ENCODE measurements at places on chromosomes 16 and 17.

DNA sequence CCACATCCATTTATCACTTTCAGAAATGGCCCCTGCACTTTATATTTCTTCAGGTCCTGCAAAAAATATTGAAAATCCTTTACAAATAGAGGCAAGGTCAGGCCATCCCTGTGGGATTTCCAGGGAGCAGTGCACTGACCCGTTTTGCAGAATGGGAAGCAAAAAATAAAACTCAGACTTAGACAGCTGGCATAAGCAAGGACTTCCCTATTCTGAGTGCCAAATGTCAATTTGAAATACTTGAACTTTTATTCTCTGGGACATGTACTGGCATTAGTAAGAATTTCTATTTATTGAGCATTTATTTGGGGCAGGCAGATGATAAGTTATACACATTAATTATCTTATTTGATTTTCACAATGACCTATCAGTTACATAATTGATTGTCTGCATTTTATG, 32.4 kb downstream of the PRKCB start:
- no peak for DNase-seq

- DNase-seq, result no peak
These were observed 435 bp upstream of the UBE2O start for GRCh38 chr17:76453431-76453743.

GRCh38 chr17:53390575-53390974, 432.2 kb upstream of the KIF2B start:
- no peak for DNase-seq

DNA sequence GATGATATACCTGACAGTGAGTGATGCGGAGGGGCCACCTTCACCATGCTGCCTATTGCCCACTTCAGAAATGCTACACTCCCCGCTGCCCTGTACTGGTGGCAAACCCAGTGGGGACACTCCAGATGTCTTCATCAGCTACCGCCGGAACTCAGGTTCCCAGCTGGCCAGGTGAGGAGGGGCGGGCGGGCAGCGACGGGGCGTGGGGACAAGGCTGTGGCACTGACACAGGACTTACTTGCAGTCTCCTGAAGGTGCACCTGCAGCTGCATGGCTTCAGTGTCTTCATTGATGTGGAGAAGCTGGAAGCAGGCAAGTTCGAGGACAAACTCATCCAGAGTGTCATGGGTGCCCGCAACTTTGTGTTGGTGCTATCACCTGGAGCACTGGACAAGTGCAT, 16.6 kb downstream of the SARM1 start:
- DNase-seq, result no peak

DNA sequence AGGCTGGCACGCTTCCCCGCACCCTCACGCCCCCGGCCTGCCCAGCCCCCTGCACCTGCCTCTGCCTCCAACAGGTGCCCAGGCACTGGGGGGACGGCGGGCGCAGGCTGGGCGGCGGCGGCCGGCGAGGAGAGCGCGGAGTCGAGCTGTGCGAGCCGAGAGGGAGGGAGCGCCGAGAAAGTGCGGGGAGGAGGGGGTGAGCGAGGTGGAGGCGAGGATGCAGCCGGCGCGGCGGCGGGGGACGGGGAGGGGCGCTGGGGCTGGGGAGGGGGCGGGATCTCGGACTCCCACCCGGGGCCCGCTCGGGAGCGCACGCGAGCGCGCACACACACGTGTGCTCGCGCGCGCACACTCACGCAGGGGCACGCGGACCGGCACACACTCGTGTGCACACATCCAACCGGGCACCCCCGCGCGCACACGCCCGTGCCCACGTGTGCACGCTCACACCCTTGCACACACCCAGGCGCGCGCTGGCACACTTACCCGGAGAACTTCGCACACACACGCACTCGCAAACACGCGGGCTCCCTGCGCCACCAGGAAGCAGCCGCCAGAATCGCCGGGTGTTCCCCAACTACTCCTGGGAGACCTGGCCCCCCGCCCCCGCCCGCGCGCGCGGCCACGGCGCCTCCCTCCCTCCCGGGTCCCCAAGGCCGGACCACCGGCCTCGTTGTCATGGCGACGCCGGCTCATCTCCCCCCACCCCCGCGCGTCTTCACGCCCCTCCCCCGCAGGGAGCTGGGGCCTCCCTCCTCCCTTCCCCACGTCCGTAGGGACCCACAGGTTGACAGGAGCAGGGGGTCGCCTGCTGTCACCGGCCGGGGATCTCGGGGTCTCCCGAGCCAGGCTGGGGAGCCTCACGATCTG, at the start of gene DOC2A:
Gene DOC2A, minus strand, starts transcription at position 184 of the 870 bp plus-strand sequence. CDS start 805 bp downstream, outside the sequence.
- no peak for DNase-seq

- peak; percentile 95 for DNase-seq
These were observed at the start of gene NDUFB10 for GRCh38 chr16:1959269-1960039. NDUFB10 (plus strand) TSS chr16:1959538; CDS start chr16:1959625, 87 bp downstream.

GRCh38 chr16:57745768-57746167, 10.2 kb downstream of the KATNB1 start:
- no peak for DNase-seq
